ENCODE measurements at places on chromosomes 4 and X. TPM values are rescaled to one million over a fixed set of nuclear protein-coding genes. Genes with fewer than 3 reads are reported as not detected.

DNA sequence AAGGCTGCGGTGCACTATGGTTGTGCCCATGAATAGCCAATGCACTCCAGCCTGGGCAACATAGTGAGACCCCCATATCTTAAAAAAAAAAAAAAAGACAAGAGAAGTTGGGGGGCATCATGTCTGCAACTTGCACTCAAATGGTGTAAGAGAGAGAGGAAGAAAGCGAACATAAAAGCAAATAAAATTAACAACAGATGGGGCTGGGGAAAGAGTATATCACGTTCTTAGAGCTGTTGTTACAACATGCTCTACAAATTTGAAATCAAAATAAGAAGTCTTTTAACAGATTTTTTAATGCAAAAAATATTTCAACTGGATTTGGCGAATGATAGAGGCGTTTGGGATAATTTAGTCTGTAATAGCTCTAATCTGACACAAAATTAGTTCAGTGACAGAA, 144.9 kb downstream of the FNIP2 start:
- DNase-seq: no peak
- no peak overlapping the region for H3K27ac ChIP-seq
- H3K4me3 ChIP-seq: no peak overlapping the region
- no peaks in the 10 kb centered on the region for H3K4me1 ChIP-seq

- H3K4me3 ChIP-seq: no peak overlapping the region
- H3K36me3 ChIP-seq: no peaks in the 10 kb centered on the region
- no peaks in the 10 kb centered on the region for H3K4me1 ChIP-seq
Measured at GRCh38 chr4:8585186-8585585, 5.0 kb downstream of the GPR78 start.

DNA sequence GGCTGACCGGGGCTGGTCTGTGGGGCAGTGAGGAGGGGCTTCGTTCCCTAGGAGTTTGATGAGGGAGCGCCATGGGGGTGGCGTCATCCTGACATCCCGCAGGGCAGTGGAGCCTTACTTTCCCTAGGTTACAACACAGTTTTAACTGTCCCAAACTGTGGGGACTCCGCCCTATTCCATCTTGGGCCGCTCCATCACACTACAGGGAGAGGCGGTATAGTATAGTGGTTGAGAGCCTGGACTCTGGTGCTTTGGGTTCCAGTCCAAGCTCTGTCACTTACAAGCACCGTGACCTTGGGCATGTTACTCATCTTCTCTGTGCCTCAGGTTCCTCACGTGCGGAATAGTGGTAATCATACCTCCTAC, 44.2 kb downstream of the ZNF185 start:
- no peaks in the 10 kb centered on the region for H3K27me3 ChIP-seq
- DNase-seq: no peak
- H3K4me3 ChIP-seq: peak overlapping the region; percentile 51
- H3K27ac ChIP-seq: peak overlapping the region; percentile 77
- peaks cover 5% of the 10 kb centered on the region for H3K36me3 ChIP-seq

DDX53 gene
- total RNA-seq: not detected

NKAP gene
- total RNA-seq: 9.7 TPM

STATH gene
- total RNA-seq: not detected

UGT2B7 gene
- total RNA-seq: not detected

SPIN3 gene
- total RNA-seq: 24.2 TPM

CDKL5 gene
- total RNA-seq: 5.9 TPM

All from naive thymus-derived CD4-positive, alpha-beta T cell (primary cell).